Chondrocyte (in vitro differentiated cells): ENCODE measurements at places on chromosomes 11 and 22. TPM values are rescaled to one million over a fixed set of nuclear protein-coding genes. Genes with fewer than 3 reads are reported as not detected.

DNA sequence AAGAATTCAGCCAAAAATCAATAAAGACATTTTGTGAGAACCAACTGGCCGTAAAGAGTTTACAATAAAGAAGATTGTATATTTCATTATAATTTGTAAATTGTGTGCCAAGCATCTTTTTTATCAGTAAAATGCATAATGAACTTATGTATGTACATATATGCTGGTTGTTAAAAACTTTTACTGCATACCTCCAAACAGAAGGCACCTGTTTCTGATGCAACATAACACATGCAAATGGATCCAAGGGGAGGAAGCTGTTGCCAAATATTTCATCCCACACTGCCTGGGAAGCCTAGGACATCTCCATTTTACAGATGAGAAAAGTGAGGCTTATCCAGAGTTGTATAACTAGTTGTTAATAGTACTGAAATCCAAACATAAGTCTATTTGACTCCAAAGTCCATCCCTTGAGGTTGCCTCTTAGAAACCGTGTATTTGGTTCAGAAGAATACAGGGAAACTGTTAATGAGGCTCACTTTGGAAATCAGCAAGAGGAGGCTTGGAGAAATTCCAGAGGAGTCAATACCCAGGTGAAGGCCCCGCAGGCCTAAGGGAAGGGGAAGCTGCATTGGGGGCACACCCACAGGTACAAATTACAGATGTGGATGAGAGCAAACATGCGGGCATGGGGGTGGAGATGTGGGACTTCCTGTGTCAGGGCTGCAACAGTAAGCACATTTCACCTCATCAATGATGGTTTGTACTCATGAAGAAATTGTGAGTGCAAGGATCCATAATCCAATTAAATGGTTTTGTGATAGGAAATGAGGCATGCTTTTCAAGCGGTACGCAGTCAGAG is 51.1 kb downstream of the RCN1 start:
- no peak for DNase-seq

DNA sequence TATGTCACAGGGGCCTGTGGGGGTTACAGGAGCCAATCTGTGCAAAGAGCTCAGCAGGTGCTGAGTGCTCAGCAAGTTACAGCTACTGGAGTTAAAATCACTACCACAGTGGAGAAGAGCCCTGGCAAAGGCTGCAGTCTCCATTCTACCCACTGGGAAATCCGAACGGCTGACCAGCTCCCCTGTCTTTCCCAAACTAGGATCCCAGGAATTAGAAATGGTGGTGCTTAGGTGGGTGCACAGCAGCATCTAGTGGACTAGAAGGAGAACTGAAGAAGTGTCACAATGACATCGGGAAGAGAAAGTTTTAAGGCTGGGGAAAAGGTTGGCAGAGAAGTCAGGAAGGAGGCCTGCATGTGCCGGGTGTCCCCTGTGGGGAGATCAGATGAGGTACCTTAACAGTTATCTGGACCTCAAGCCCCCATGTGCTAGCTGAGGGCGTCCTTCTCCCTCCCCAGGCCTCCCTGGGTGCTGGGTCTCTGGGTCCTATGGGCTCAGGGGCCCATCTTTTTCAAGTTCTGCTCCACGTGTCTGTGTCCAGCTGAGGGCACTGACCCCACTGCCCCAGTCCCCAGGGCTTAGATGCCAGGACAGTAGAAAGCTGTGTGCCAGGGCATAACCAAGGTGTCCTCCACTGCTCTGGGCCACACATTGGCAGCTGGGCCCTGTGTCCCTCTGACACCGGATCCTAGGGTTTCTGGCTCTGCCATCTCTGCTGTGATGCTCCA is 1.9 kb downstream of the PIWIL3 start:
- DNase-seq = no peak

DNA sequence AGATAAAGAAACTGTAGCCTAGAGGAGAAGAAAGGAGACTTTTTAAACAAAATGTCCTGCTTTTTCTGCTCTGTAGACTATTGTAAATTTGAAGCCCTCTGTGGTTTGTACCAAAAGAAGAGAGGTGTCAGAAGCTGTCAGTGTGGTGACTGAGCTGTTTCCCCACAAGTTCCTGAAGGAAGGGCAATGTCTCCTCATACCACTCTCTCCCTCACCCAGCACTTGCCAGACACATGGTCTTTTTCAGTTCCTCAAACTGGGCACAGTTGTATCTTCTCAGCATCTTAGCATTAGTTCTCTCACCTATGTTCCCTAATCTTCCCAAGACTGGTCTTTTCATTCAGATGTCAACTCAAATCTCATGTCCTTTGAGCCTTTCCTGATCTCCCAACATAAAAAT is 4.3 kb downstream of the BCO2 start:
- no peak for DNase-seq

DNA sequence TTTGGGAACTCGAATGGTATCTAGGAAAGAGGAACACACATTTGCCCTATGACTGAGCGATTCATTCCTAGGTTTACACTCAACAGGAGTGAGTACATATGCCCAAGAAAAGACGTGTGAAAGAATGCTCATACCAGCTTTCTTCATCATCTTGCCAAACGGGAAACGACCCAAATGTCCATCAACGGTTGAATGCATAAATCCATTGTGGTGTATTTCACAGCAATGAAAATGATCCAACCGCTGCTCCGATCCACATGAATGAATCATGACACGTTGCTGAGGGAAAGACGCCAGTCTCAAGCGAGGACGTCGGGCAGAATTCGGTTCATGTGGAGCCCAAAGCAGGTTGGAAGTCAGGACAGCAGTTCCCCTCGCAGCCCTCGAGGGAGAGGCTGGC is 71.5 kb downstream of the CYTH4 start:
- DNase-seq = no peak

GRCh38 chr22:33314316-33314715 is 256.1 kb upstream of the SYN3 start:
- no peak for DNase-seq

- DNase-seq = no peak
Measured at GRCh38 chr11:25899617-25900160, 432.2 kb upstream of the ANO3 start.

DNA sequence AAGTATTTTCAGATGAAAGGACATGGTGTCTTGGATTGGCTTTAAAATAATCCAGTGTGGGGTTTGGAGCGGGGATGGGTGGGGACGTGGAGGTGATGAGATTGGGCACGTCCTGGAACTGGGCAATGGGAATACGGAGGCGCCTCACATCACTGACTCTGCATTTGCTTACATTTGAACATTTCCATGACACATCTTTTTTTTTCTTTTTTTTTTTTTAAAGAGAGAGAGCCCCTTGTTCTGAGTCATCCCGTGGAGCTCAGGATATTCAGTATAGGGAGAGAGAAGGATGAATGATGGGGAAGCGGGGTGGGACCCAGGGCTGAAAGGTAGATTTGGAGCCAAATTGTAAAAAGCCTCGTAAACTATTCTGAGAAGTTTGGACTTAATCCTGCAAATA is 142.7 kb downstream of the FBXO7 start:
- DNase-seq = no peak

- DNase-seq = peak; percentile 54
Measured at GRCh38 chr22:29218758-29219408, 13.2 kb downstream of the EMID1 start.

DNA sequence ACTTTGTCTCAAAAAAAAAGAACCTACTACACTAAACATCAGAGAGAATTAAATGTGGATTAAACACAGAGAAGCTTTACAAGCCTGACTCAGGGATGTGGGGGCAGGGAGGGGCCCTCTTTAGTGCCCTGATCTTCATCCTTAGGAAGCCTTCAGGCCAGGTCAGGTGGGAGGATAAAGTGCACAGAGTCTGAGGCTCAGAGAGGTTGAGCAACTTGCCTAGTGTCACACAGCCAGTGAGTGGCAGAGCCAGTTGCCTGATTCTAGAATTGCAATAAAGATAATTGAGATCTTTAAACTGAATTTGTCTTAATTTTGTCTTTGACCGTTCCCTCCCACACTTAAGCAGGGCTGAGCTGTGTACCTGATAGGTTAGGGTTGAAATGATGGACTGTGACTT is 7.2 kb downstream of the SEC14L6 start:
- no peak for DNase-seq

- no peak for DNase-seq
Measured at GRCh38 chr11:121035780-121036179, 11.9 kb downstream of the TBCEL start.

- no peak for DNase-seq
Measured at GRCh38 chr11:114159320-114159719, 99.8 kb downstream of the ZBTB16 start.

- DNase-seq = no peak
Measured at GRCh38 chr11:4453118-4453517, 4.0 kb downstream of the OR52K2 start.

DNA sequence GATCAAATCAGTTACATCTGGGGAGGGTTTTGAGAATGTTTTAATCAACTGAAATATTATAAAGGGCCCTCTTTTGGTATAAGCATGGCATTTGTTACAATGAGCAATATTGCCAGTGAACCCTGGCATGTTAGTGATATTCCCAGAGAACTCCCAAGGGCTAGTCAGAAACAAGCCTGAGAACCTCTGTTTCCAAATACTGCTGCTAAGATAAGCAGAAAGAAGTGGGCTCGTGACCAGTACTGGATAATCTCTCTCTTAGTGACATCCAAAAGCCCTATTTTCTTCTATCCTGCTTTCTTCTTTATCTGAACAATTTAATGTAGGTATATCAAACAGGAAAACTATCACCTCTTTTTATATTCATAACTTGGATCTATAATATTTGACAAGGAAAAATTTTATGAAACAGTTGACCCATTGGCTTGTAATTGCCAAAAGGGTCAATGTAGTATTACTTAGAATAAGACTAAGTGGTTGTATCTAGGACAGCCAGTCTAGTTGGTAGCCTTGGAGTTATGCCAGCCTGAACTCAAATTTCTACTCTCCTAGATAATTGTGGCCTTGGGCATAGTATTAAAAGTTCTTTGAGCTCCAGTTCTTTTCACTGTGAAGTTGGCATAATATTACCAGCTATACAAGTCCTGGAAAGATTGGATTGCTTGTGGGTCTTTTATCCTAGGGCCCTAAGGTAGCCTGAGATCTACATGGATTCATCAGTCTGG is 15.7 kb downstream of the CAT start:
- DNase-seq = no peak

DNA sequence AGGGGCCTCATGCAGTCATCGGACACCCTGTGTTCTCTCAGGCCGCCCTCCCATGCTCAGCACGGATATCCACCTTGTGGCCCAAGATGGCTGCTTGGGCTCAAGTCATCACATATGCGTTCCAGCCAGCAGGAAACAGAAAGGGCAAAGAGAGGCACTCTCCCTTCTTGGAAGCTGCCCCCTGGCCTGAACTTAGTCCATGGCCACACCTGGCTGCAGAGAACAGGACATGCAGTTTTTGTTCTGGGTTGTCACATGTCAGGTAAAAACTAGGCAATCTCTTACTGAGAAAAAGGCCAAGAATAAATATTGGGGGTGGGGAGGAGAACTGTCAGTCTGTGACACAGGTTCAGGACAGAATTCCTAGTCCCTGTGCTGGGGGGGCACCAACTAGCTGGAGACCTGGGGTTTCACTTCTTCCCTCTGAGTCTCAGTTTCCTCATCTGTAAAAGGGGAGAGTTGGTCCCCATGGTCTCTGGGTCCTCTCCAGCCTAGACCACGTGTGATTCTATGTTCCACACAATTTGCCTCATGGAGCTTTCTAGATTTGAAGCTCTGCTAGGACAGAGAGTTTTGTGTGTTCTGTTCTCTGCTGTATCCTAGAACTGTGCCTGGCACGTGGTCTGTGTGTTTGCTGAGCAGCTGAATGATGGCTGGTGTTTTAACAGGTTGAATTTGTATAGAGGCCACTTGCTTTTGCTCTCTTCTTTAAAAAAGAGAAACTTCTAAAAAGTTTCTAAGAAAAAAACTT is 107.2 kb upstream of the ANO1 start:
- no peak for DNase-seq

DUSP8 gene
- total RNA-seq = 6.9 to 12.6 TPM (median 12.1 TPM) in 3 replicates

DEFB131B gene
- not detected in 3 replicates for total RNA-seq

RASSF10 gene
- not detected in 3 replicates for total RNA-seq

BIK gene
- total RNA-seq = not detected in 3 replicates

TSGA10IP gene
- not detected in 3 replicates for total RNA-seq

PNPLA3 gene
- 2.5 to 3.5 TPM (median 2.5 TPM) in 3 replicates for total RNA-seq

TRIM51 gene
- not detected in 3 replicates for total RNA-seq

XKR3 gene
- not detected in 3 replicates for total RNA-seq

RAB39A gene
- not detected in 3 replicates for total RNA-seq
